ENCODE measurements at places on chromosomes 4 and X. TPM values are rescaled to one million over a fixed set of nuclear protein-coding genes. Genes with fewer than 3 reads are reported as not detected.

DNA sequence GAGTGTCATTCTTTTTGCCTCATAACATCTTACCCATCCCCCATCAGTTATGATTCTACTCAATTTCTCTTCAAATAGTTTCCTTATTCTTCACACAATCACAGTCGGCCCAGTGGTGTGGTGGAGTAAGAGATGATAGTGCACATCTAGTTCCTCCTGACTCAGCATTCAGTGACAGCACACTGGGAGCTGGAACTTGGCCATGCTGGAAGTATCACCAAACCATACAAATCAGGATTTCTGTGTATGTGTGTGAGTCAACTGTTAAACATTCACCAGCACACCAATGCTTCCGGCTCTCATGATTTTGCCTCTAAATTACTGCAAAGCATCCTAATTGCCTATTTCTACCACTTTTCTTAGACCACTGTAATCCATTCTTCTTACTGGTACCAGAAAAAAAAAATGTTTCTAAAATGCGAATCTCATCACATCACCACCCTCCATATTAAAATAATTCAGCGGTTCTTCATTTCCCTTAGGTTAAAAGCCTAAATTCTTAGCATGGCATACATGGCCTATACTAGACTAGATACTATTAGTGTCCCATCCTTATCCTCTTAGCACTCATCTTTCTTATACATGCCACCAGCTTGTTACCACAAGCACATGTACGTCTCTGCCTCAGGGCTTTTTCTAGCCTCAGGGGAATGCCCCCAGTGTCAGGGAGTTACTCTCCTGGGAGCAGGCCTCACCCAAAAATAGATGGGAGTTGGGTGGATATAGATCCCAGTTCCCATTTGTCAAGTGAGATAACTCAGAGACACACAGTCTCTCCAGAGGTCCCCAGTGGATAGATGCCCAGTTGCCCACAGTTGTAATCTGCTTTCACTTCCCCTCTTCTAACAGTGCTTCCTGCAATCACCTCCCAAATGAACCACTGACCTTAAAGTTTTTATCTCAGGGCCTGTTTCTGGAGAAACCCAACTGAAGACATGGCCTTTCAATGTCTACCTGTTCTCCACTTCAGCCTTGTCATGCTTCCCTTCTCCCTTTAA lies 49.2 kb upstream of the DDX53 start:
- no peak for DNase-seq

The RNF212 gene
- 8.9 TPM for total RNA-seq

The BMP15 gene
- not detected for total RNA-seq

DNA sequence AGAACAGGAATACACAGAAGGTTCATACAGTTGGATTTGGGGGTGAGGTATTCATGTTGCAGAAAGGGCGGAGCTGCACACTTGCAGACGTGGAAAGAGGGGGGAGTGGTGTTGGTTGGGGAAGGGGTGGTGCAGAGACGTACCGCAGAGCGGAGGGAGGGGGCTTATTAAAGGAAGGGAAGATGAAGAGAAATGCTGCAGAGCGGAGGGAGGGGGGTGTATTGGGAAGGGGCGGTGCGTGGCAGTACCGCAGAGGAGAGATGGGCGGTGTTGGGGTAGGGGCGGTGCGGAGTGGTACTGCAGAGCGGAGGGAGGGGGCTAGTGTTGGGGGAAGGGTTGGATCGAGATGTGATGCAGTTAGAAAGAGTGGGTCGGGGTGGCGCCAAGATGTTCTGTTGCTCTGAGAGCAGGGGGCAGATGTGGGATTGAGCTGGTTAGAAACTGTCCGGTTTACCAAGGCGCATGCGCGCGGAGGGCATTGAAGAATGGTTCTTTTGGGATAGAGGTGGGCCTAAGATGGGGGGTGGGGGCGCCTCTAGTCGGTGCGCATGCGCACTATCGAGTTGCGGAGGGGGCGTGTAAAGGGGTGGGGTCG lies 900 bp downstream of the TRO start:
- peak; percentile 81 for DNase-seq

- no peak for DNase-seq
Measured at GRCh38 chr4:86358257-86358656, 1.6 kb downstream of the MAPK10 start.

Measured in aorta (tissue), 5 donors.